CD8-positive, alpha-beta memory T cell (primary cell): ENCODE measurements at places on chromosomes 12 and 14.

DNA sequence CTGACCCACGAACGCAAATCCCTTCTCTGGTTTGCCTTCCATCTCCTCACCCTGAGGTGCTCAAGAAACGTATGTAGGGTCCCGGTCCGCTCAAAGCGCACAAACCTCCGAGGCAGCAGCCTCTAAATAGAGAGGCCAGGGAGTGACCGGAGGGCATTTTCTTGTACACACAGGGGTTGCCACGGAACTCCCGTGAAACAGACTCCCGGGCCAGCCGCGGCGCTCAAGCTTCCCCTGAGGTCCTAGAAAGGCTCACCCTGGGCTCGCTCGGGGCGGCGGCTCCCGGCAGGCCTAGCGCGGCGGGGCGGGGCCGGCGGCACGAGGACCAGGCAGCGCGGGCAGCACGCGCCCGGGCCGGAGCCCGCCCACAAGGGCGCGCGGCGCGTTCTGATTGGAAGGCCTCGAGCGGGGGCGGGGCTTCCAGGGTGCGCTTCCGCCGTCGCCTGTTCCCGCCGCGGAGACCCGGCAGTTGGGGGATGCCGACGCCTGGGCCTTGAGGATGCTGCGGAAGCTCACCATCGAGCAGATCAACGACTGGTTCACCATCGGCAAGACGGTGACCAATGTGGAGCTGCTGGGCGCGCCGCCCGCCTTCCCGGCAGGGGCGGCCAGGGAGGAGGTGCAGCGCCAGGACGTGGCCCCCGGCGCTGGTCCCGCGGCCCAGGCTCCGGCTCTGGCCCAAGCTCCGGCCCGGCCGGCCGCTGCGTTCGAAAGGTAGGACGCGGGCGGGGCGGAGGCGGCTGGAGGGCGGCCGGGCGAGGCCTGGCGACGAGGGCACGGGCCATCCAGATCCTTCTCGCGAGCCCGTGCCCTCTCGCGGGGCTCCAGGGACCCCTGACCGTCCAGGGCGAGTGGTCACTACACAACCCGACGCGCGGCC, at the start of gene TDRD9:
Gene TDRD9, plus strand, starts transcription at position 446 of the 880 bp plus-strand sequence. Its CDS starts 54 bp downstream, at position 500.
- DNase-seq: no peak

DNA sequence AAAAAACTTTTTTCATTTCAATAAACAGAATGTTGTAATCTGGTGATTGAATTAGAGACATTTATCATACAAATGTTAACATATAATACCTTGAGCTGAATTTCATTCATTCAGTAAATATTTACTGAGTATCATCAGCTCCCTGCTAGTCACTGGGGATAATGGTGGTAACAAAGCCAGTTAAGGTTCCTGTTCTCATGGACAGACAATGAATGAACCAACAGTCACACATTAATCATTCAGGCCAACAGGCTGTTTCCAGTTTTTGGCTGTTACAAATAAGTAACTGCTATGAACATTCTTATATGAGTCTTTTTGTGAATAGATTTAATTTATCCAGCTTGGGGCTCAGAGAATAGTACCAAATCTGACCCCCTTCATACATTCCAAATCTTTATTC, 13.5 kb downstream of the EXD2 start:
- no peak for DNase-seq

DNA sequence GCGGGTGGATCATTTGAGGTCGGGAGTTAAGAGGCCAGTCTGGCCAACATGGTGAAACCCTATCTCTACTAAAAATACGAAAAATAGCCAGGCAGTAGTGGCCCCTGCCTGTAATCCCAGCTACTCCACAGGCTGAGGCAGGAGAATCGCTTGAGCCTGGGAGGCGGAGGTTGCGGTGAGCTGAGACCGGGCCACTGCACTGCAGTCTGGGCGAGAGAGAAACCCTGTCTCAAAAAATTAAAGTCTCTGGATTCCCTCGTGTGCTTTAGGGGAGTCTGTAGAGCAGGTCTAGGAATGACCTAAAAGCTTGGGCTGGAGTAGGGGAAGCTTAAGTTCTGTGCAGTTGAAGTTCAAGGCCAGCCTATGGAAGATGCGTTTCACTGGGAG, 697 bp upstream of the TULP3 start:
- no peak for DNase-seq

GRCh38 chr14:26596543-26597061, 1.2 kb downstream of the NOVA1 start:
- DNase-seq: no peak

GRCh38 chr14:51511265-51511664, 140.4 kb upstream of the FRMD6 start:
- DNase-seq: no peak

- DNase-seq: no peak
Observed at GRCh38 chr14:104980611-104981531, 2.7 kb upstream of the AHNAK2 start.
